NCI-H187 (cell line): ENCODE measurements at places on chromosomes 3 and 15.

GRCh38 chr3:53102601-53103147, 27.6 kb downstream of the RFT1 start:
- DNase-seq, result no peak

GRCh38 chr3:127670229-127670559, 2.6 kb upstream of the ABTB1 start:
- no peak for DNase-seq

DNA sequence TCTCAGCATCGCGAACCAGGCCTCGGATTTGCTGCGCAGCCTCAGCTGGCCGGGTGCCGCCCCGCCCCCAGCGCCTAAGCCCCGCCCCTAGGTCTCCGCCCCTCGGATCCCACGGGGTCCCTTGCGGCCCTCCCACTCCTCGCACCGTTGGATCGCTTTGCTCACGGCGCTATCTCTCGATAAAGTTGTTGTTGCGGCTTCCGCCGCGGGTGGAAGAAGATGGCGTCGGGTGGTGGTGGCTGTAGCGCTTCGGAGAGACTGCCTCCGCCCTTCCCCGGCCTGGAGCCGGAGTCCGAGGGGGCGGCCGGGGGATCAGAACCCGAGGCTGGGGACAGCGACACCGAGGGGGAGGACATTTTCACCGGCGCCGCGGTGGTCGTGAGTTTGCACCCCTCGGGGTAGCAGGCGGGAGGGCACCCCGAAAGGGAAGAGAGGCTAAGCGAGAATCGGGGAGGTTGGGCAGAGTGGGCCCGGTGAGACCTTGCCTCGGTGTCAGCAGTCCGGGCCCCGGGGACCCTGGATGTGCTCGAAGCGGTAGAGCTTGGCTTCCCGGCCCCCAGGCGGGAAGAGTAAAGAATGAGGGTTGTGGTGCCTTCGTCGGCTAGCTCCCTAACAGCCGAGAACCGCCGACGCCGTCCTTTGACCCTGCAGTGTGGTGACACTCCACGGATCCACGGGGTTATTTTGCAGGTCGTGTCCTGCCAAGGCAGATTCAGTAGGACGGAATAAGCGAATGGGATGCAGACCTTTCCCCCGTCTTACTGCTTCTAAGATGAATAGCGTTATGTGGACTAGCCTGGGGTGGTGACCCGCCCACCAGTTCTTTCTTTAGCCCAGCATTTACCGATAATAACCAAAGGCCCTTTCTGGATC, at the start of gene SNX1:
SNX1 (plus strand) TSS at position 188 of the 873 bp plus-strand sequence; CDS start at position 220, 32 bp downstream.
- DNase-seq, result peak; percentile 61

DNA sequence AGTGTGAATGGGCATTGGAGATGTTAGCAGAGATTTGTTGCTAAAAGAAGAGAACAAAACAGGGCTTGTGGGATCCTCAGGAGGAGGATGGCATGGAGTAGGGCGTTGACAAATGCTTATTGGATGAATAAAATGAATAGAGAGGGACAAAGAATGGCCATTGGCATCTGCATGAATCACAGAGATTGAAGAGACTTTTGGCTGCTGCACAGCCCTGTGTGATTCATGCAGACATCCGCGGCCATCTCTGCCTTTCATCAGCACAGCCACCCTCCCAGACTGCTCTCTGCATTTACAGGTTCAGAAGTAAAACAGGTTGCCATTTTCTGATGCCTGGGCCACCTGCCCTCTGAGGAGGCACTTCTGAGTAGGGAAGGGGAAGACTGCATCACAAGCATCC, 397.9 kb downstream of the EPHB1 start:
- no peak for DNase-seq

DNA sequence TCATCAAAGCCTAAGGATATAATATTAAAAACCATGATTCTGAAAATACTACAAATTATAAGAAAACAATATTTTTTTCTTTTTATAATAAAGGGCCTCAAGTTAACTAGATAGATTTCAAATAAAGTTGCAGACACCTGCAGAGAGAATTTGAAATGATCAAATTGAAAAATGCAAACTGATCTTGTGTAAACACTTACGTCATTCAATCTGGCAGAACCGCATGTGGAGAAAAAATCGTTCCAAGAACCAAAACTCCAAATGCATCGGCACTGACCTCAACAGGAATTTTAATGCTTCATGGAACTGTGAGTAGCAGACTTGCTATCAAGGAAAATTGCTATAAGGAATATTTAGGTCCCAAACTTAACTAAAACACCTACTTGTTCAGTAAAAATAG, 17.2 kb downstream of the CPA3 start:
- DNase-seq, result no peak

GRCh38 chr3:74402821-74403220, 211.6 kb downstream of the CNTN3 start:
- no peak for DNase-seq

GRCh38 chr3:192855434-192855833, 62.2 kb downstream of the MB21D2 start:
- DNase-seq, result no peak

DNA sequence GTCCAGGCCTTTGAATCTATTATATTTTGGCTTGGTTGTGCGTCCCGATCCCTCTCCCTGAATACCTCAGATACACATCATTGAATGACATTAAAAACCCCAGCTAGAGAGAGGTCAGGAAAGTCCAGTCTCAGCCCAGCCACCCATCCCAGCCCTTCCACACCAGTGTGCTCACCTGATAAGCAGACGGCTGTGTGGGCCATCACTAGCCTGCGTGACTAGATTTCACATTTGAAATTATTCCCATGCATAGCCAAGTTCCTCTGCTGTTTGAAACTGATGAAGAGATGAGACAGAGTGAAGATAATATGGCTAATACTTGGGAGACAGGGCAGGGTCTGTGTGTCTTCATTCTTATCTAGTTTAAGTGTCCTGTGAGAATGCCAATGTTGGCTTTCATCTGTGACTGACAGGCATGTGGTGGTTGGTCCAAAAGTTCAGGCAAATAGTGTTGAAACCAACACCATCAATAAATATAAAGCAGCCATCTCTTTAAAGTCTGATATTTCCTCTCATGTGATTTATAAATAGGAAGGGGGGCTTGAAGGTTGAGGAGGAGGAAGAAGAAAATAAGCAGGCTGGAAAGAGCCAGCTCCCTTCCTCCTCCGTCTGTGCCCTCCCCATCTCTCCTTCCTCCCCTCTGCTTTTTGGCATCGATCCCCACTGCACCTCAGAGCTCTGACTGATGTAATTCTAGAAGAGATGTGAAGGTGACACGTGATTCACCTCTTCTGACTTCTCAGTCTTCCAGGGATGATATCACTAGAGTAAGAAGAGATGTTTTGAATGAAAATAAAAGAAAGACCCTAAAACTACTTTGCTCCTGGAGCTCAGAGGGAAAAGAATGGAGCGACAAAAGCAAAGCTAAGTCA, 5.1 kb downstream of the FAM43A start:
- no peak for DNase-seq

DNA sequence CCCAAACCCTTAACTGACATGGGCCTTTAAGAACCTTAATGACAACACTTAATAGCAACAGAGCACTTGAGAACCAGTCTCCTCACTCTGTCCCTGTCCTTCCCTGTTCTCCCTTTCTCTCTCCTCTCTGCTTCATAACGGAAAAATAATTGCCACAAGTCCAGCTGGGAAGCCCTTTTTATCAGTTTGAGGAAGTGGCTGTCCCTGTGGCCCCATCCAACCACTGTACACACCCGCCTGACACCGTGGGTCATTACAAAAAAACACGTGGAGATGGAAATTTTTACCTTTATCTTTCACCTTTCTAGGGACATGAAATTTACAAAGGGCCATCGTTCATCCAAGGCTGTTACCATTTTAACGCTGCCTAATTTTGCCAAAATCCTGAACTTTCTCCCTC, 49.9 kb downstream of the PGPEP1L start:
- DNase-seq, result no peak

DNA sequence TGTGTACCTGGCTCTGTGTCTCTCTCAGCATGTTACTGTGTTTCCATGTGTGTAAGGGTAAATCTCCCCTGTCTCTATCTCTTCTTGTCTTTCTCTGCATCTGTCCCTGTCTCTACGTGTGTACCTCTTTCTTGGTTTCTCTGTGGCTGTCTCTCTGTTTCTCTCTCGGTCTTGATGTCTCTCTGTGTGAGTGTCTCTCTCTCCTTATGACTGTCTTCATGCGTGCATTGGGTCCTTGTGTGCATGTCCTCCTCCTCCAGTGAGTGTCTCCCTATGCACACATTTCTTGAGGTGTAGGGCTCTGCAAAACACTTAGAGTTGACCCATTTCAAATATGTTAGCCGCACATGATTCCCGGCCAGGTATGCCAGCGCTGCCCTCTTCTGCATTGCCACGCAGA, 903.3 kb upstream of the CFAP20DC start:
- DNase-seq, result no peak

DNA sequence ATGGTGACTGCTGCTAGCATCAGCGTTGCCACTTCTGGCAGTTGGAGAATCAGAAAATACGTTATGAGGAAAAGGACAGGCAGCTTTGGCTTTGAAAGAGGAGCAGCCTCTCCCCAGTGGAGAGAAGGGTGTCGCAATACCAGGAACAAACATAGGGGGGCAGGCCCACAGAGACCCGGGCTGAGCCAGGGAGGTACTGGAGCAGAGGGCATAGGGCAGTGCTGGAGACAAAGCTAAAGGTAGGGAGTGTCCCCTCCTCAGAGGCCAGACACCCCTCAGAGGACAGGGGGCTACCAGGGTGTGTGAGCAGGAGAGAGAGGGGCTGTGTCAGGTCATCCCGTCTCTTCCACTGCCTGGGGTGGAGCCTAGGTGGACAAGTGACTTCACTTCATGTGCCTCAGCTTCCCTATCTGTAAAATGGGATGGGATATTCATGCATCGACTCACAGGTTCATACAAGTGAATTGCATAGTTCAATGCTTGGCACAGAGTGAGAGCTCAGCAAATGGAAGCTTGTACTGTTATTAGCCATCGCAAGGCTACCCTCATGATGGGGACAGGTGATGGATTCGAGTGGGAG, 49.7 kb upstream of the LIMD1 start:
- DNase-seq, result no peak

GRCh38 chr15:84919106-84919667, 34.7 kb downstream of the SLC28A1 start:
- DNase-seq, result no peak

GRCh38 chr15:94026458-94027304, 204.7 kb upstream of the MCTP2 start:
- no peak for DNase-seq

DNA sequence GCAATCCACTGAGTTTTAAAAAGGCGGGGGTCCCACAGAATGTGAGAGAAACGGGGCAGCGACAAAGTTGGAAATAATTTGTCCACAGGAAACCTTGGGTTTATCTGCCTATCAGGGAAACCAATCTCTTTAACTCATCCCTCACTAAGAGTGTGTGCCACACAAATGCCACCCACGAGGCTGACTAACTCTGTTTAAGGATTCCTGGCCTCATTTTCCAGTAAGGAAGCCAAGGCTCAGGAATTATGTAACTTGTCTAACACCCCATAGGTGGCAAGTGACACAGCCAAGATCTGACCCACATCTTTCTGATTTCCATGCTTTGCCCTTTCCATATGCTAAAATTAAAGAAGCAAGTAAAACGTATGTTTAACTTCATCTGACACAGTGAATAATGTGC, 263.2 kb downstream of the CNTN3 start:
- no peak for DNase-seq

- DNase-seq, result no peak
These were observed 9.3 kb downstream of the VEPH1 start for GRCh38 chr3:157493627-157494550.

DNA sequence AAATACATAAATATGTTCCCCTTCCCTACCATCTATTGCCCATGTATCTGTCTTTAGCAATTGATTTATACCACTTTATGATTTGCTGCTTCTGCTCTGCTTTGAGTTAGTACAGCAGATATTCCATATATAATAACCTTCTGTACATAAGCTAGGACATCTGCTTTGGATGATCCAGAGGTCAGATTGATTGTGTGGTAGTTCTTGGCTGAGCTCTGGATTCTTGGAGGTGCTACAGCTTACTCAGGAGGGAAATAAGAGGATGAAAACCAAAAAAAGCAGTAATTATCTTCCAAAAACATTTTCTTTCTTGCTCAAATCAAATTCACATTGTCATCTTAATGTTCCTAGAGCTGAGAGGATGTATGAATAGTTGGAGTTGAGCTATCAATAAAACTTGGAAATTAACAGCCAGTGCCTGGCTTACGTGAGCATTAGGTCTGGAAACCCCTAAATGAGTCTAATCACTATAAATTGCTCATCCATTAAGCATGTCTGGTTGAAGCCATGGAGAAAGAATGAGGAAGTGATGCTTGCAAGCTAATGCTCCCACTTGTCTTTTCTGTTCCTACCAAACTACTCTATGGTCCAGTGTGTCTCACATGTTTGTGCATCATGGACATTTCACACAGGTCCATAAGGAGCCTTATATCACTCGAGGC, 36.3 kb upstream of the TMEM42 start:
- DNase-seq, result no peak

- no peak for DNase-seq
These were observed 30.8 kb downstream of the IRAK2 start for GRCh38 chr3:10195366-10196089.

DNA sequence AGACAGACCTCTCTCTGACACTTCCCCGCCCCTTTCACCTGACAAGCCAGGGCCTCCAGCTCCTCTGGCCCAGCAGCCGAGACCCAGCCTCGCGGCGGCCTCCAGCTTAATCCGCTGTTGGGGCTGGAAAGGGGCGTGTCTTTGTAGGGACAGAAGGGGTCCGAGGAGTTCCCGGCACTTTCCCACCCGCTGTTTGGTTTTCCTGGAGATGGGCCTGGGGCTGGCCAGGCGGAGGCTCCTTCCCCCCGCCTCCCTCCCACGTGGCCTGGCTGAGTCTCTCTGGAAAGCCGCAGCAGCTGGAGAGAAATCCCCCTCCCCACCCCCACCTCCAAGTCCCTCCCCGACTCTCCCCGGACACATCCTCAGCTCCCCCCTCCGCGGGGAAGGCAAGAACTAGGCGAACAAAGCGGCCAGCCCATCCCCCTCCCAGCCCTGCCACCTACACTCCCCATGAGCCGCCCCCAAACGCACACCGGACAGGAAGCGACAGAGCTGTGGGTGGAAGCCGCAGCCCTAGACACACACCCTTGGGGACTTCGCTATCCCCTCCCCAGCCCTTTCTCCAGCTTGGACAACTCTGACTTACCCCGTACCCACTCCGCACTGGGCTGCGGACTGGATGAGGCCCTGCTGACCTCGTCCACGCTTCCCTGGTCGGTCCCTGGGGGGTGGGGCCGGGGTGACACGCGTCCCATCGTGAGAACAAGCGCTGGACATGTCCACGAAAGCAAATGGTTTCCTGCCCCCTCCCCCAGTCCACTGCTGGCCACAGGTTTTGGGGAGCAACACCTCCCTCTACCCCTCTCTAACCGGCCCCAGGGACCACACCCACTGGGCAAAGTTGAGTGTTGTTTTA, 1.2 kb downstream of the IGDCC4 start:
- no peak for DNase-seq

- no peak for DNase-seq
These were observed 13.7 kb downstream of the C15orf39 start for GRCh38 chr15:75215107-75216004.
